ENCODE measurements at places on chromosomes 4 and X.

DNA sequence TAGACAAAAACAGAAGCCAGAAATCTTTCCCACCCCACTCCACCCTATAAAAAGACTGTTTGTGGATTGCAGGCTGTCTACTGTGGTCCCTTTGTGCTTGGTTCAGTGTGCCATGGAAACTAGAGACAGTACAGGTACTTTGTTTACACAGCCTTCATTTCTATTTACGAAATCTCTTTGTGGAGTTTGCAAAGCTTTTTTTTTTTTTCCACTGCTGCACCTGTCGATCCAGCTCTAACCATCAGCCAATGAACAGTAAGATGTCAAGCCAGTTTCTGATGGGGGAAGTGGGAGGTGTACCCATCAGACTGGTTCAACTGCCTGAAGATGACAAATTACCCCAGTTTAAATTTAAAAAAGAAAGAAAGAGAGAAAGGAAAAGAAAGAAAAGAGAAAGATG is 20.2 kb upstream of the LRBA start:
- no peak overlapping the region for H3K27ac ChIP-seq
- no peaks in the 10 kb centered on the region for H3K36me3 ChIP-seq
- no peaks in the 10 kb centered on the region for H3K27me3 ChIP-seq
- H3K4me1 ChIP-seq = no peaks in the 10 kb centered on the region

DNA sequence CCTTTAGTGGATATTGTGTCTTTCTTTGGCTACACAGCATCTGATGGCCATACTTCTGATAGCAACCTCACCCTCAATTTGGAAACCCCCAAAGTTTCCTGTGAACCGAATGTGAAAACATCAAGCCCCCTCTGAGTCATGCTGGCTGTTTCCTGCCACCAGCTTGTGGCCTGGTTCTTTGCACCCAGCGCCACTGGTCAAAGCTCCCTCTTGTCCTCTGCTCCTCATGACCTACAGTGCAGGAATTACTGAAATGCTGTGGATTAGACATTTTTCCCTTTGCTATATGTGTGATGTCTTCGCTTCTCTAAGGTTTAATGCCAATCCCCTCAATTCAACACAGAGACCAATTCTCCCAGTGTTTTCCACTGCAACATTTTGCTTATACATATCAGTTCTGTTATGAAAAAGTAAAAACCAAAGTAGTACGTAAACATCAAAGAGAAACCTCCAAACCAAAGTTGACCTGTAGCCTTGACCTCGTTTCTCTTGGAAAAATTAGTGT is 224.0 kb upstream of the TENM3 start:
- H3K36me3 ChIP-seq = no peaks in the 10 kb centered on the region
- H3K27me3 ChIP-seq = no peaks in the 10 kb centered on the region

DNA sequence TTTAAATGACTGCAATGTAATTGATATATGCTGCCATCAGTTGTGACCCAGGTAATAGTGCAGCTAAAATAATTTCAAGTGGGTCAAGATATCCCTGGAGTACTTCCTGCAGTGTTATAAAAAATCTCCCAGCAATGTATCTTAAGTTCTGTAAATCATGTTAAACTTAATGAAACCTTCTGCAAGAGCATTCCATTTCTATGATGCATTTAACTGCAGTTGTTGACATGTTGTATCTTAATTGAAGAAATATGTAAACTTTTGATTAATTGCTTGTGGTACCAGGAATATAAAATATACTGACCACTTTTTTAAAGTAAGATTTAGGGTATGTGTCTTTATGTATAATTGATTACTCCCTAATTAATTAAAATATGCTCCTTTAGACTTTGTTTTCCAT is 213.6 kb downstream of the AFF2 start:
- no peaks in the 10 kb centered on the region for H3K4me1 ChIP-seq
- DNase-seq = no peak
- no peaks in the 10 kb centered on the region for H3K27me3 ChIP-seq
- no peak overlapping the region for H3K27ac ChIP-seq
- no peaks in the 10 kb centered on the region for H3K36me3 ChIP-seq

DNA sequence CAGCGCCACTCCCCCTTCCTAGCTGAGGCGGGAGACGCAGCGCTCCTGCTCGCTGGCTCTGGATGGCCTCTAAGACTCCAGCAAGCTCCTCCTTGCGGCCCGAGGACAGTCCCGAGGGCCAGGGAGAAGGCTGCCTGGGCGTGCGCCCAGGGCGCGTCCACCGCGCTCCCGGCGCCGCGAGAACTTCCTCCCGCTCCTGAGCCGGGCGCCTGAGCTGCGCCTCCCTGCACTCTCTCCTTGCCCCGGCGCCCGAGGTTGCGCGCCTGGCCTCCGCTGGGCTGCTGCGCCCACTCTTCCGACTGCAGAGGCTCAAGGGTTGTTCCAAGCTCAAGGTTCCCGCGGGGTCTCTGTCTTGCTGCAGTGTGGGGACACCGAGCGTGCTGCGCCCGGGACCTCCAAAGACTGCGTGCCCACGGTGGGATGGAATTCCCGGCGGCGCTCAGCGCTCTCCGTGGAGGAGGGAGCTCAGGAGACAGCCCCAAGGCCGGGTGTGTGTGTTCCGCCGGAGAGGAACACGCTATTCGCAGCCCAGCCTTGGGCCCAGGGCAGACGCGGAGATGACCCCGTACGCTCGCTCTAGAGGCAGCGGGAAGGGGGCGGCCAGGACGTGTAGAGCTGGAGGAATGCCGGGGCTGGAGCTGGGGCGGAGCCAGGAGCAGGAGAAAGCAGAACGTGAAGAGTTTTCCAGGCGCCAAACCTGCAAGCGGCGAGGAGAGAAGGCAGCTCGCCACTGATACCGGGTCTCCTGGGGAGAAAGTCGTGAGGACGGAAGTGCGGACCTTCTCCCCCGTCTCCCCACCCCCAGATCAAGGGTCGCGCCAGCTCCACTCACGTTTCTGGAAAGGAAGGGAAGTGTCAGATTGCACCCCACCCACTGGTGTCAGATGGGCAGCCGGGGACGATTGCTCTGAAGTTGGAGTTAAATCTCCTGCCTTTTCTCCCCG is at the start of gene ARHGAP6:
Gene ARHGAP6 (minus strand): TSS at position 753 of the 944 bp plus-strand sequence. CDS start 1,092 bp downstream, outside the sequence.
- peaks cover 34% of the 10 kb centered on the region for H3K27me3 ChIP-seq
- peak within 1 kb of the TSS; percentile 52 for H3K4me3 ChIP-seq
- no peak for DNase-seq

DNA sequence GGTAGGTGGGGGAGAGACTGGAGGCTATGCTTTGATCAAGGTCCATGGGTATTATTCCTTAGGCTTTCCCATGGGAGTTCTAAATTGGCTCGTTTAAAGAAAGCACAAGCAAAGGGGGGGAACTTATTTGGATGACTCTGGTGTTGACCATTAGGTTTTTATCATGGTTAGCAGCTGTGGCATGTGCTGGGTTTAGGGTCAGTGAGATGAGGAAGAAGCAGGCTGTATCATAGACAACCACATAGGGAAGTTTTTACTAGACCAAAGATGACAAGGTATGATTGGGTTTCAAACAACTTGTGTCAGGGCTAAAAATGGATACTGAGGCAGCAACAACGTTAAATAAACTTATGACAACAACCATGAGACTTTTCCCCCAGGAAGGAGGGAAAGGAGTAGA is 97.7 kb downstream of the DNAAF6 start:
- no peak for DNase-seq
- H3K36me3 ChIP-seq = no peaks in the 10 kb centered on the region
- no peaks in the 10 kb centered on the region for H3K27me3 ChIP-seq
- H3K4me1 ChIP-seq = no peaks in the 10 kb centered on the region

- no peak overlapping the region for H3K27ac ChIP-seq
- H3K4me3 ChIP-seq = no peak overlapping the region
- H3K4me1 ChIP-seq = no peaks in the 10 kb centered on the region
- DNase-seq = no peak
- H3K36me3 ChIP-seq = no peaks in the 10 kb centered on the region
Measured at GRCh38 chrX:8189096-8189830, 18.2 kb upstream of the VCX2 start.

GRCh38 chrX:118727686-118728339 is 407 bp downstream of the IL13RA1 start:
- no peak for DNase-seq
- H3K27ac ChIP-seq = no peak overlapping the region
- peaks cover 2% of the 10 kb centered on the region for H3K4me1 ChIP-seq
- peaks cover 4% of the 10 kb centered on the region for H3K27me3 ChIP-seq

- no peak overlapping the region for H3K4me3 ChIP-seq
- no peaks in the 10 kb centered on the region for H3K36me3 ChIP-seq
- no peak overlapping the region for H3K27ac ChIP-seq
- no peak for DNase-seq
Measured at GRCh38 chrX:53280331-53281320, 758 bp downstream of the IQSEC2 start.

DNA sequence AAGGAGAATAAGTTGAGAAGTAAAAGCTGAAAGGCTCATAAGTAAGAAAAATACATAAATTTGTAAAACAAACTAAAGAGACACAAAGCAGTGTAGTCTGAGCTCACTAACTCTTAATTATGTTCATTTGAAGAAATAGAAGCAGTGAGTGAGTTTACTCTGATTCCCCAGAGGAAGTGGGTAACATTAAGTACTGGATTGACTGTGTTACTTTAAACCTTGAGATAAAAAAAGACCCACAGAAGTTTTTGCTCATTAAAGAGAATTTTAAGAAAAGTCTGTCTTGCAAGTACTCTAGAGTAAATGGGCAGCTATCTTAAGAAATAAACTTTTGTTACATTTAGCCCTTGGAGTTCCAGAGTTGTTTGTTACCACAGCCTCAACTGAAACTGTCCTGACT is 2466.9 kb downstream of the PCDH7 start:
- H3K27me3 ChIP-seq = no peaks in the 10 kb centered on the region
- no peak overlapping the region for H3K27ac ChIP-seq
- DNase-seq = no peak
- peaks cover 3% of the 10 kb centered on the region for H3K36me3 ChIP-seq
- no peaks in the 10 kb centered on the region for H3K4me1 ChIP-seq
- H3K4me3 ChIP-seq = no peak overlapping the region
